CD8-positive, alpha-beta T cell (primary cell): ENCODE measurements at places on chromosomes 3 and 15.

DNA sequence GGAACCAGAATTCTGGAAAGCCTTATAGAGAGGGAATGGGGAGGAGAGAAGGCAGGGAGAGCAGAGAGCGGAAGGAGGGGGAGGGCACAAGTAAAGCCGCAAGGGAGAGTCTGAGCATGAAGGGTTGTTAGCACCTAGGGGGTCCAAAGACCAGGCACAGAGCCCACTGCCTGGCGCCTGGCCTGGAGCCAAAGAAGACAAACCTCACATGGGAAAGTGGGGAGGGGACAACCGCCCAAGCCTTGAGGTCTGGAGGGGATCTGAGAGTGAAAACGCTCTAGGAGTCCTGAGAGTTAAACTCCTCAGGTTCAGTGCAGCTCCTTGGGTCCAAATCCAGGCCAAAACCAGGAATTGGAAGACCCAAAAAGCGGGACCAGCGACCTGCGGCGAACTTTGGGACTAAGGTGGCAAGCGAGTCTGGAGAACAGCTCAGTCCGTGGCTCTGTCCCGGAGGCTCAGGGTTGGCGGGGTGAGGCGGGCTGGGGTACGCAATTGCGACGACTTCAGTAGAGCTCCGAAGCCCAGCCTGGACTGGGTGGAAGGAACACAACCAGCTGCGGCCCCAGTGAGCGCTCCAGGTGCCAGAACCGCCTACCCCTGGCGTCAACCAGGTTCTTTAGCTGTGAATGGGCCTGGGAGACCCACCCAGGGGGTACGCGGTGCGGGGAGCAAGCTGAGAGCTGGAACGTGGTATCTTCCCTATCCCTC, 807 bp upstream of the INAFM2 start:
- DNase-seq, result no peak

DNA sequence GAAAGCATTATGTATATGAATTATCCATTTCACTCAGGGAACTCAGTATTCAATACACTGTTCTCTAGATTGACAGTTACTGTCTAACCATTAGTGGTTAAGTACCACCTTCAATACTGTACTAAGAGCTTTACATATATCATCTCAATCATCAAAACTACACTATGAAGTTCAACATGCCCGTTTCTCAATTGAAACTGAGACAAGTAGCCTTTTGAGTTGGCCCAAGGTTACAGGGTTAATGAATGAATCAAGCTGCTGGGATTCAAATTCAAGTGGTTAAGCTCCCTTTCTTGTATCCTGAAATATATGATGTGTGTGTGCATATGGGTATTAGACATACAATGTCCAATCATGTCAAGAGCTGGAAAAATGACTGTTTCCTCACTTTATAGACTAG, 5.8 kb downstream of the TASOR start:
- no peak for DNase-seq

DNA sequence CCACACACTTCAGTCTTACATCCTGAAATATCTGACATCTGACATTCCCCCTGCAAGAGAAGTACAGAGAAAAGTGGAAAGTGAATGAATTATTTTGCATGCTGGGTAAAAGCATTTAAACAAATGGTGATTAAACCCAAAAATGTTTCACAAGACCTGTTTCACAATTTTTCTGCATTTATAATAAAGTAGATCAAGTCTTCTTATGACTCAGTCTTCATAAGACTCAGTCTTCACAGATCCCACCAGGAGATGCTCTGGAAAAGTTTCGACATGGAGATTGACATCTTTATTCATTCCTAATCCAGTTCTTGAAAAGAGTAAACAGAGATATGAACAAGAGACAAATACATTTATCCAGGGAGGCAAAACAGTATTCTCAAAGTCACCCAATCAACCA, 13.2 kb upstream of the EDC3 start:
- no peak for DNase-seq

DNA sequence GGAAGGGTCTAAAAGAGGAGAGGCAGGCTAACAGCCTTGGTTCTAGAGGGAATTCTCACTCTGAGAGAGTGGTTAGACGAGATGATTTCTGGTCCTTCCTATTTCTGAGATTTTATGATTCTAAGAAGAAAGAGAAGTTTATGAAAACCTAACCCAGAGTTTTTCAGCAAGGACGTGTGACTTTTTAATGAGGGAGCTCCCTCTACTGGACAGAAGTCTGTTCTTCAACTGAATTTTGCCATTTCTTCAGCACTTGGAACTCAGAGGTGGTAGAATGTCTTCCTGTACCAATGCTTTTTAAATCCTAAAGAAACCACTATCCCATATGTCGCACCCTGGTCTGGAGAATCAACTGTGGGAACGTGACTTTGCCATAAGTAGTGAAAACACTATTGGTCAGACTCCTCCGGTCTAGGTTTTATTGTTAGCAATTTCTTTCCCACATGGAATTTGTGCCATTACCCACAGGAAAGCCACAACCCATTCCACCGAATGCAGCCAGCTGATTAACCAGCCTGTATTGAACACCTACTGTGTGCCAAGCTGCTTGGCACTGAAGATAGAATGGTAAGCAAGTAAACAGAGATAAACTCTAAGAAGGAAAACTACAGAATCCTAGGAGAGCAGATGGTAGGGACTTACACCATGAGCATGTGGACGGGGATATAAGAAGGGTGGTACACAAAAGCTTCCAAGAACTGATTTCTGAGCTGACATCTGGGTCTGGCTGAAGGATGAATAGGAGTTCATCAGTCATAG, 199.5 kb upstream of the LMCD1 start:
- no peak for DNase-seq

DNA sequence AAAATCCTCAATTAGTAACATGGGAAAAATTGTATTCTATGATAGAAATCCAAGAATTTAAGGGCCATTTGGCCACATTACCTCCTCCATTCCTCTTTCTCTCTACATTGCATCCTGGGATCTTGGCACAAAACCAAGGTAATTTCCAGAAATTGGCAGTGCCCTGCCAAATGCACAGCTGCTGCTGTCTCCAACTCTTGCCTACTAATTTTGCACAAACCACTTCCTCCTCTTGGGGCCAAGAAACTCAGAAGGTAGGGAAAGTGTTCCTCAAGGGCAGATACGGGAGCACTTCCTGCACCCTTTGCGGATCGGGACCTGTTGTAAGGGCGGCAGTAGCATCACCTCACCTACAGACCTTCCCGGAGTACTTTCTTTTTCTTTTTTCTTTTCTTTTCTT, 57.8 kb downstream of the MAP3K13 start:
- DNase-seq, result no peak

- DNase-seq, result no peak
These were observed 41.0 kb upstream of the MANF start for GRCh38 chr3:51343918-51344687.

DNA sequence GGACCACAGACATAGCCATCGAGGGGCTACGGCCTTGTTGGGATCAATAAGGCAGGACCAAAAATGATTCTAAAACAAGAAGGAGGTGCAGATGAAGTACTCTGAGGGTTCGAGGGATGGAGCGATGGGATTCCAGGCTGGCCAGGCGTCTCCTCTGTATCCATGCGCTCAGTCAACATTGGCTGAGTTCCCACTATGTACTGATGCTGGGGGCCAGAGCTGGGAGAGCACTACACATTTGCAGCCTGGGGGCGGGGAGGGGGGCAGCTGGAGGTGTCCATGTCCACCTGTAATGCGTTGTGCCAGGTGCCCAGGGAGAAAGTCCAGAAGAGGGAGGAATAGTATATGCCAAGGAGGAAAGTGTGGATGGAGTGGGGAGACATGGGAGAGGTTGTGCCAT, 81.5 kb downstream of the AAGAB start:
- no peak for DNase-seq

DNA sequence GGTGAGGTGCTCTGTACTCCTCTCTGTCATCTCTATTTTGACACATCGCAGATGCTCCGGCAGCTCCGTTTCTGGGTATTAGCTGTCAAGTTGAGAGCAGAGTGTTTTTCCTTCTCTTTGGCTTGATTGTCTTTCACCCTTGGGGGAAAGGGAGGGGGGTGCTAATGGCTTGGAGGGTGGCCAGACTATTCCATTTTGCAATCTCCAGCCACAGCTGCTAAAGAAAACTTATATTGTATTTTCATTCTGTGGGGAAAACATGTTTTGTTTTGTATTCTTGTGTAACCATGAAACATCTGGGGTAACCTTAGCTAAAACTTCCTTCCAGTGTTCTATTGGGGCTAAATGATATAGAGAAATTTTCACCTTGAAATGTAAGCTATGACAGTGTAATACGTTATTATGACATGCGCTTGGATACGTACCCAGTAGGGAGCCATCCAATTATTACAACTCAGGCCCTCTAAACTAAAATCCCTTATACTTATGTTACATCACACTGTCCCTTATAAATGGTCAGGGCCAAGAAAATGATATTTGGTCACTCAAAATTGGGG, 14.0 kb upstream of the LARP6 start:
- no peak for DNase-seq

DNA sequence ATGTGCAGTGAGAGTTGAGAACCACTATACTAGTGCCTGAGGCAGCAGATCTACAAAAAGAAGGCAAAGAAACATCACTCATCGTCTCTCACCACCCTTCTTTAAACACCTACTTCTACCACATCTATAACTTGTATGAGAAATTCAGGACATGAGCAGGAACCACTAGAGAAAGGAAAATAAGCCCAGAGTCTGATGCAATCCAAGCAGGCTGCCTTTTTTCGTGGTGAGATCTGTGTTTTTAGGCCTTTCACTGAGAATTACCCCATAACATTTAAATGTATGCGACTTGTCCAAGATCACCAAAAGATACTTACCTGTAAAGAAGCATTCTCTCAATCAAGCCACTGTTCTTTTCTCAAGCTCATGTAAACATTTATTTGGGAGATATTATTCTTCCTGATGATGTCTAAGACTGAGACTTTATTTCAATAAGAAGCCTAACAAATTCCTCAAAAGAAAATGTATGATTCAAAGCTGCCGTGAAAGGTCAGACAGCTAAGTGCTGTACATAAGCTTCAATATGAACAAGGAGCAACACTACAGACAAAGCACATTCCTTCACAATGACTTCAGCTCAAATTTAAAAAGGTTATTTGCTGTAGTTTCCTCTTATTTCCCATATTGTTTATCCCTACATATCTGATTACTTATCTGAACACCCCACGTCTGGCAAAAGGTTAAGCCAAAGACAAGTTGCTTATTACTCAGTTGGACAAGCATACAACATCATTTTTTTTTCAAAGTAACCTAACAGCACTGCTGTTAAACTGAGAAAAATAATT, 16.5 kb downstream of the SPICE1 start:
- no peak for DNase-seq

- DNase-seq, result no peak
These were observed 55.2 kb upstream of the KCNH8 start for GRCh38 chr3:19093084-19093483.

DNA sequence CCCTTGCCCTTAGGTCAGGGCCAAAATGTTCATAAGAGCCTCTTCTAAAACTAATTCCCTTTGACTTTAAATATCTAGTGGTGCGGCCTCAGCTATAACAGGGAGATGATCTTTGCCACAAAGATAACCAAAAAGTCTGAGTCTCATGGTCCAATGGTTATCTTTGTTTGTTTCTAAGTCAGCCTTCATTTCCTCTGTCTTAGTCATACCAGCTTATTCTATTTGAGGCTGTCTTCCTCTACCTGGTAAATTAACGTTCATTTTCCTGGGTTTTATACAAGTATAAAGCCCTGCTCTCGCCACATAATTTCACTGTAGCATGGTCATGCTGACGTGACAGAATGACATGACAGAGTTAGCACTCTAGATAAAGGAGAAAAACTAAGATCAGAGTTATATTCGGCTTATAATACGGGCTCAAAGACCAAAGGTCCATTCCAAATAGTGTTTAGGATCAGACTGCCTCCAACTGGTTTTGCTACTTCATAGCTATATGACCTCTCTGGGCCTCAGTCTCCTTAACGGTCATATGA, 18.4 kb downstream of the ZNF860 start:
- DNase-seq, result no peak

DNA sequence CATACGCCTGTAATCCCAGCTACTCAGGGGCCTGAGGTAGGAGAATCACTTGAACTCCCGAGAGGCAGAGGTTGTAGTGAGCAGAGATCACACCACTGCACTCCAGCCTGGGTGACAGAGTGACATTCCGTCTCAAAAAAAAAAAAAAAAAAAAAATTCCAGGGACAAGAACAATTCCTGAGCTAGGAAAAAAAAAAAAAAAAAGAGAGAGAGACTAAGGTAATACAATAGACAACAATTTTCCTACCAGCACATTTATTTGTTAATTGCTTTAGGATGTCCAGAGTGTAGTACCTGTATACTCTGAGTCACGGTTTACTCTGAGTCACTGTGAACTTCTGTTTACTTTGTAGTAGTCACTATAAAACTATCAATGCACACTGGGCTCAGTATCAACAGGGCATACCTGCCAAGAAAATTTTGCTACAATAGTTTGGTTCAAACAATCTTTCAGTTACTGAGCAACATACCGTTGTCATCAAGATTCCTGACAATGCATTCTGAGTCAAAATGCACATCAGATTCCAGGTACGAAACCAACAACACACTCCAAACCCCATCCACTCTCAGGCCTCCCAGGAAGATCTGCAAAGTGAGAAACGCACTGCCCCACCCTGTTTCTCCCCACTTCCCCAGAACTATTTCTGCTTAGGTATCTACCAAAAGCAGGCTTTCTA, 28.3 kb downstream of the IGF2BP2 start:
- no peak for DNase-seq

GRCh38 chr3:42984701-42985100, 5.6 kb downstream of the GASK1A start:
- no peak for DNase-seq

GRCh38 chr3:142576792-142577191, 1.7 kb downstream of the ATR start:
- DNase-seq, result no peak
